ENCODE measurements at places on chromosomes 4 and X. TPM values are rescaled to one million over a fixed set of nuclear protein-coding genes. Genes with fewer than 3 reads are reported as not detected.

- DNase-seq = no peak
Observed at GRCh38 chrX:9784332-9784731, 1.9 kb upstream of the SHROOM2 start.

DNA sequence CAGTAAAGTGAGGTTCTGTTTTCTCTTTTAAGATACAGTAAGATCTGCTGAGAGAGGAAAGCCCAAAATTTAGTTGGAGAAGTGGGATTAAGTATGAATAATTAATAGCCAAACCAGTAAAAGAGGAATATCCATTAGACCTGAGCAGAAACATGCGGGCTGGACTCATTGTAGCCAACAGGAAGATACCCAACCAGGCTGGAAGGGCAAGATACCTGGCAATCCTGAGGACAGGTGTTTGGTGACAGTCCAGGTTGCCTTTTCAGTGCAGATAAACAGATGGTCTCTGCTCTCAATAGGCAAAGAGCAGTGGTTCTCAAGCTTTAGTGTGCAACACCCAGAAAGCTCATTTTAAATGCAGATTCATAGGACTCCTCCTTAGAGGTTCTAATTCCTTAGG is 980.8 kb upstream of the GRID2 start:
- no peak for DNase-seq

DNA sequence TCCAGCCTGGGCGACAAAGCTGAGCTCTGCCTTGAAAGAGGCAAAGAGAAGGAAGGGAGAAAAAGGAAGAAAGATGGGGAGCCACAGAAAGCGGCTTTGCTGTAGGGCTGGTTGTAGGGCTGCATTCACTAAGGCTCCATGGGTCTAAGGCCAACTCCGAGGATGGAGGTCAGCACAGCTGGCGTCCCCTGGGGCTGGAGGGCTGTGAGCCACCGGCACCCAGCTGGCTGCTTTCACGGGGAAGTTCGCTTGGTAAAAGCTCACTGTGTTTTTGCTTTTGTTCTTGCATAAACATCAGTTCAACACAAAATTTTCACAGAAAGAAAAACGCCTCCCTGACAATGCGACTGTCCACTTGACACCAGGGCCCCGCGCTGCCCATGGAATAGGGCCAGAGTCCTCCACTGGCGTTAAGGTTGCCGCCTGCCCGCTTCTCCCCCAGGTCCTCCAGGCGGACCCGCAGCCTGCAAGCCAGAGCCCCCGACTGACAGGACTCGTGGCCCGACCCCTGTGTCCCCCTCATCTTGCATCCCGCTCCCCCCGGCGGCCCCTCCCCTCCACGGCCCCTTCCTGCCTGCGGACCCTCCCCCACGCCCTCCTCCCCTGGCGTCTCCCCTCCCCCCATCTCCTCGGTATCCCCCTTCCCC is 1.1 kb downstream of the RNF212 start:
- DNase-seq = no peak

GRCh38 chr4:40251366-40251765 is 54.5 kb downstream of the RHOH start:
- DNase-seq = no peak

RBM47 gene
- 76.1 TPM for polyA plus RNA-seq

MAGEC1 gene
- not detected for polyA plus RNA-seq

GLOD5 gene
- 0.79 TPM for polyA plus RNA-seq

S100P gene
- polyA plus RNA-seq = 17.4 TPM

HTN1 gene
- 0.10 TPM for polyA plus RNA-seq

EREG gene
- 0.19 TPM for polyA plus RNA-seq

MBNL3 gene
- polyA plus RNA-seq = 38.1 TPM

SH3TC1 gene
- polyA plus RNA-seq = 32.5 TPM

All from renal pelvis (tissue), 12 donors.